Right atrium auricular region (tissue), 2 donors: ENCODE measurements at places on chromosomes 3 and 15. TPM values are rescaled to one million over a fixed set of nuclear protein-coding genes. Genes with fewer than 3 reads are reported as not detected.

DNA sequence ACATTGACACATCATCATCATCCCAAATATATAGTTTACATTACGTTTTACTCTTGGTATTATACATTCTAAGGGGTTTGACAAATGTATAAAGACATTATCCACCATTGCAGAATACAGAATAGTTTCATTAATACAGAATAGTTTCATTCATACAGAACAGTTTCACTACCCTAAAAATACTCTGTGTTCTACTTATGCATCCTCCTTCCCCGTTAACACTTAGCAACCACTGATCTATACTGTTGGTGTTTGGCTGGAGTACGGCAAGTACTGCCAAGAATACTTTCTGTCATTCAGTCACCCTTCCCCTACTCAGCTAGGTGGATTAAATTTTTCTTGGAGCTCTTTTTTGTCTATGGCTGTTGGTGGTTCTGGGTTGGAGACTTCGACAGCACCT, 33.4 kb downstream of the LEKR1 start:
- DNase-seq: no peak

DNA sequence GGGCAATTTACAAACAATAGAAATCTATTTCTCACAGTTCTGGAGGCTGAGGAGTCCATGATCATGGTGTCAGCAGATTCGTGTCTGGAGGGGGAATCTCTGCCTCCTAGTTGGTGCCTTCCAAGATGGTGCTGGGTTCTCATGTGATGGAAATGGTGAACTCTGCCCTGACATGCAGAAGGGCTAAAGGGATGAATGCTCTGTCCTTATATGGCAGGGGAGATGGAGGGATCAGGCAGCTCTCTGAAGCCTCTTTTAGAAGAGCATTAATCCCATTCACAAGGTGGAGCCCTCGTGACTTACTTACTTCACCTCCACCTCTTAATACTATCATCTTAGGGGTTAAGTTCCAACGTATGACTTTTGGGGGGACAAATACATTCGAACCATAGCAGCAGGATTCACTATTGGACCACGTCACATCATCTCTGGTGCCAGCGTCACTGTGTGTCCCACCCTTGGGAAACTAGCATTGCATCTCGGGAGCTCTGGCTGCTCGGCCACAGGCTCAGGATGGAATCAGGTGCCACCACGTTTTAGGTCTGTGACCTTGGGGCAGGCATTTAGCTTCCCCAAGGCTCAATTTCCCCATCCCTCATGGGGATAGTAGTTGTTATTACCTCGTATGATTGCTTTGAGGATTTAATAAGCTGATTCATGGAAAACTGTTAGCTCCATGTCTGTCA, 53.0 kb downstream of the SV2B start:
- no peak for DNase-seq

- no peak for DNase-seq
Observed at GRCh38 chr3:37819591-37819990, 42.1 kb upstream of the CTDSPL start.

GRCh38 chr15:60419753-60420152, 22.0 kb upstream of the ANXA2 start:
- DNase-seq: no peak

DNA sequence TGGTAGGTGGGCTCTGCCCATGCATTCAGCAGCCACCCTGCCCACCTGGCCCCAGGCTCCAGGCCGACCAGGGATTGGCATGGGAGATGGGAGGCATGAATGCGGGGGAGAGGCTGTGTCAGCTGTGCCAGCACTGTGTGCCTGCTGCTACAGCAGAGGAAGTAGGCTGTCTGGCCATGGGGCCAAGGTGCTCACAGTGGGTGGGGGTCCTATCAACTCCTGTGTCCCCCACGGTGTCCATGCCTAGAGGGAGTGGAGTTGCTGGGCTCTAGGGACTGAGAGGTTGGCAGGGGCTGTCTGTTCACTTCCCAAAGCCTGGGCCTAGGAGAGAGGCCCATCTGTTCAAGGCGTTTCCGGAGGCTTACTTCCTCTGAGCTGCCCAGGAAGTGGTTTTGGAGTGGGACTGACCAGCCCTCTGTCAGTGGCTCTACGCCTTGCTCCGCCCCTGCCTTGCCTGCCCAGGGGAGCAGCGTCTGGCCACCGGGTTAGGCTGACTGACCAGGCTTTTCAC, 5.8 kb downstream of the PRKCD start:
- DNase-seq: peak; percentile 71

GRCh38 chr3:120566243-120566975, 29.7 kb upstream of the NDUFB4 start:
- DNase-seq: no peak

DNA sequence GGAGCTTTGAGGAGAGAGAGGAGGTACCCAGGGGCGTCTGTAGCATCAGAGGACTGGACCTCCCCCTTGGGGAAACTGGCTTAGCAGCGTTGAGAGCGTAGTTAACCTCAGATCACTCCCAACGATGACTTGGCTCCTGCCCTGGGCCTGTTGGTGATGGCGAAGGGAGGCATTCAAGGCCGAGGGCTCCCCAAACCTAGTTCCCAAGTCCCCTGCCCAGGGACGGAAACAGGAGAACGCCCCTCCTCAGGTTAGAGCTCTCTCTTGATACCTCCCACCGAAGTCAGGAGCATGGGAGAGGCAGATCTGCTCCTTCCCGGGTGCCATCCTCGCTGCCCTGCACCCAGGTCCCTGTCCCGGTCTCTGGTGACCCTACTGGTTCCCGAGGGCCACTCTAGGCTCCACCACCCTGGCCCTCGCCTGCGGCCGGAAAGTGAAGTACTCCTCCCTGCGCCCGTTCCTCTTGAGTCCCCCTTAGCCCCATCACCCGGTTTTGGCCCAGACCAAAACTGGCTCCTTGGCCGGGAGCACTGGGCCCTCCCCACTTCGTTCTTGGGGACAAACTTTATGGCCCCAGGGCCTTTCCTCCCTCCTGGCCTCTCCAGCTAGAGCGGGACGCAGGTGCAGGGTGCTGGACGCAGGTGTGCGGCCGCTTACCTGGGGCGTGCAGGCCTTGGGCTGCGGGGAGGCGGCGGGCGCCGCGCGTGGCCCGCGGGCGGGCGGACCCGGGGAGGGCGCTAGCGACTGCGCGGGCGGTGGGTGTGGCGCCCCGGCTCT, 2.6 kb upstream of the SKOR1 start:
- DNase-seq: no peak

- DNase-seq: no peak
Observed at GRCh38 chr3:179706233-179706632, 53.4 kb downstream of the USP13 start.

ST8SIA2 gene
- 0.35 TPM for total RNA-seq

AGTR1 gene
- 35.2 TPM for total RNA-seq

GRCh38 chr15:101372149-101372577, 77.1 kb upstream of the SNRPA1 start:
- DNase-seq: no peak

VEPH1 gene
- total RNA-seq: 0.48 TPM

GRCh38 chr15:57272771-57273357, 103.4 kb upstream of the CGNL1 start:
- DNase-seq: no peak

KNL1 gene
- total RNA-seq: 0.51 TPM

ITIH3 gene
- 0.19 TPM for total RNA-seq

IL5RA gene
- 2.6 TPM for total RNA-seq

LRRIQ4 gene
- total RNA-seq: not detected

DNA sequence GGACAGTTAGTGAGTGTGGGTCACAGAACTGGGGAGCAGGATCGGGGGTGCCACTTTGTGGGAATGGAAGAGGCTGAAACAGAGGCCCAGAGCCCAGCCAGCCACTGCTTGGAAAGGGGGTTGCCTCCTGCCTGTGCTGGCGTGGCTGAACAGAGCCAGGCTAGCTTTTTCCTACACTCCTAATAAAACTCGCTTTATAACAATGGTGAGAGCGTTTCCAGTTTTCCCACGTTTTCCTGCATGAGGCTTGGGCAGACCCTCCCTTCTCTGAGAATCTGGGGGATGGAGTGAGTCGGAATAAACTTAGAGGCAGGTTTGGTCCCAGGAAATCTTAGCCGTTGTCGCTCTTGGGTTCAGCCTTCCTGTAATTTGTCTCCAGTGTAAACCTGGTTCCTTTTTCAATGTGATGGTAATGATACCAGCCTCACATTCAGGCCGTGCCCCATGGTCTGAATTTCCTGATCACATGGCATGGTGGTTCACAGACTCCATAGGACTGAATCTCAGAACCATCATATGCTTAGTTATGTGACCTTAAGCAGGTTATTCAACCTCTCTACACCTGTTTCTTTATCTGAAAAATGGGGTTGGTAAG, 6.5 kb upstream of the FGD5 start:
- DNase-seq: no peak

- no peak for DNase-seq
Observed at GRCh38 chr3:57252404-57252803, 24.9 kb downstream of the APPL1 start.

DNA sequence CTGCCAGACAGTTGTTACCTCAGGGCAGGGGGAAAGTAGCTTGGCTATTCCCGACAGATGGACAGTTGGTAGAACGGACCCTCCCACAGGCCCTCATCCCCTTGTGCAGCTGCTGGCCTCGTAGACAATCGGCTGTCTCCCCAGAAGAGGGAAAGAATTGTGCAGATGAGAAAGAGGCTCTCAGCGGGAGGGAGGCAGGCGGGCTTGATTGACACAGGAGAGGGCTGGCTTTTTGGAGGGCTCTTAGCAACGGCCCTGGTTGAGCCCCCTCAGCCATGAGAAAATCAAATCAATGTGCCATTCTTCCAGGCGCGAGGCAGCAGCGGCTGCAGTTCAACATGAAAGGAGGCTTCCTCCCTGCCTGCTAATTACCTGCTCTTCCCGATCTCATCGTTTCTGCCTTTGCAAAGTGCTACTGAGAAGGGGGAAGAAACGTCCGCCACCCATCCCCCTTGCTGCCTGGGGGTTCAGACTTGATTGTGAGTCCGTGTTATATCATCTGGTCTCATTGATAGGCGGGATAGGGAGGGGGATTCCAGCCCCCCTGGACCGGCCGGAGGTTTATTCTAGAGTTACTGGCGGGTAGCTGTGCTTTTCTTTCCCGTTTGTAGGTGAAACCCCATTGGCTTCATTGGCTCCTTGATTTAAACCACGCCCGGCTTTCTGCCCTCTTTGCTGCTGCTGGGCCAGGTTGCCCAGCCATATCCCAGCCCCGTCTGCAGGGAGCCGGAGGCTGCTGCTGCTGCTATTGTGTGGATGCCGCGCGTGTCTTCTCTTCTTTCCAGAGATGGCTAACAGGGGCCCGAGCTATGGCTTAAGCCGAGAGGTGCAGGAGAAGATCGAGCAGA, at the start of gene TAGLN3:
Gene TAGLN3 (plus strand): TSS at position 287 of the 848 bp plus-strand sequence. CDS start 501 bp downstream, at position 788.
- no peak for DNase-seq

- no peak for DNase-seq
Observed at GRCh38 chr3:59813148-59813538, 763.3 kb upstream of the CFAP20DC start.

PAQR9 gene
- total RNA-seq: 5.7 TPM

DNA sequence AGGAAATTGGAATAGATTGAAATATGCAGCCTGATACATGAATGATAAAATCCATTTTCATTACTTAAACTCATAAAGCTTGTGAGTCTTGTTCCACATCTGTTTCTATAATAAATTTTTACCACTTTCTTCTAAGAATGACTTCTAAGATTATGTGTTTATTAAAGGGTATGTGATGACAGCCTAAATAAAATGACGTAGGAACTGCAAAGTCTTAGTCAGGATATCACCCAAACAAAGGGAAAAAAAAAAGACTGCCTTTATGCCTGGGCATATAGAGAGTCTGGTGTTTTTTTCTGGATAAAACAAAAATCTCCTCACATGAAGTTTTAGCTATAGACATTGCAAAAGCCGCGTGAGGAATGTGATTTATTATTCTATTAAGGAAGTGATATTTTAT, 844.0 kb downstream of the DIPK2A start:
- DNase-seq: no peak

- no peak for DNase-seq
Observed at GRCh38 chr3:172918568-172919296, 168.2 kb downstream of the ECT2 start.

DNA sequence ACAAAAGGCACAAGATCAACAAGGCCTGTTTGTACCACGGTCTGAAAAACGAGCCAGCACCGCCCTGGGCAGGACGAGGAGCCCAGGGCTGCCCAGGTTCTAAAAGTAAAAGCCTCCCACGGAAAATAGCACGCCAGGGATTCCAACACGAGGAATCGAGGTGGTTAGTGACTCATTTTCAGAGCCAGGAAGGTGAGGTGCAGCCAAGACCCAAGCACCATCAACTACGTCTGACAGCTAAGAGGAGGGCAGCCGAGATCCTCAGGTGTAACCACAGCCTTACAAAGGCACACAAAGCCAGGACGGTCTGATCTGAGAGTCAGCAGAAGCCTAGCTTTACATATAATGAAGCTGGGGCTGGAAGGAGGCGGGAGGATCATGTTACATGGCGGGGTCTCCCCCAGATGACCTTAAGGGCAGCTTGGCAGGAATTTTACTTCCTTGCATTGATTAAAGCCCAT, 52.5 kb downstream of the ATP10A start:
- no peak for DNase-seq

CAMK2N2 gene
- total RNA-seq: not detected

DNA sequence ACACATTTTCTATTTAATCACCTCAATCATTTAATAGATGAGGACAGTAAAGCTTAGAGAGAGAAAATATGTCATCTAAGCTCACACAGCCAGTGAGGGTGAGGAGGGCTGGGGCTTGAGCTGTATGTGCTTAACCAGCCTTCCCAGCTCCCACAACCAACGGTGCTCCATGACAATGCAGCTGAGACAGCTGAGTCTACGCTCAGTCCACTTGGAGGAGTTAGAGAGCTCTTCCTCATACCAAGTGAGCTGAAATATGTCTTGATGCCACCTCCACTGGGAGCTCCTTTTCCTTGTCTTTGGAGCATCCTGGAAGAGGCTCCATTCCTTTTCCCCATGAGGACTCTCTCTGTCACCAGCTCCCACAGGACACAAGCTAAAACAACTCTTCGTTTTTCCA, 9.3 kb downstream of the HOMER2 start:
- no peak for DNase-seq

GRK7 gene
- total RNA-seq: not detected

PDCD7 gene
- total RNA-seq: 13.3 TPM

B3GNT5 gene
- total RNA-seq: 1.7 TPM

NBEAL2 gene
- 15.3 TPM for total RNA-seq

ZFAND6 gene
- 146 TPM for total RNA-seq

CDC25A gene
- 0.74 TPM for total RNA-seq

- DNase-seq: no peak
Observed at GRCh38 chr3:86481031-86481430, 509.9 kb downstream of the VGLL3 start.

EFL1 gene
- total RNA-seq: 14.2 TPM

WDR93 gene
- not detected for total RNA-seq

DNA sequence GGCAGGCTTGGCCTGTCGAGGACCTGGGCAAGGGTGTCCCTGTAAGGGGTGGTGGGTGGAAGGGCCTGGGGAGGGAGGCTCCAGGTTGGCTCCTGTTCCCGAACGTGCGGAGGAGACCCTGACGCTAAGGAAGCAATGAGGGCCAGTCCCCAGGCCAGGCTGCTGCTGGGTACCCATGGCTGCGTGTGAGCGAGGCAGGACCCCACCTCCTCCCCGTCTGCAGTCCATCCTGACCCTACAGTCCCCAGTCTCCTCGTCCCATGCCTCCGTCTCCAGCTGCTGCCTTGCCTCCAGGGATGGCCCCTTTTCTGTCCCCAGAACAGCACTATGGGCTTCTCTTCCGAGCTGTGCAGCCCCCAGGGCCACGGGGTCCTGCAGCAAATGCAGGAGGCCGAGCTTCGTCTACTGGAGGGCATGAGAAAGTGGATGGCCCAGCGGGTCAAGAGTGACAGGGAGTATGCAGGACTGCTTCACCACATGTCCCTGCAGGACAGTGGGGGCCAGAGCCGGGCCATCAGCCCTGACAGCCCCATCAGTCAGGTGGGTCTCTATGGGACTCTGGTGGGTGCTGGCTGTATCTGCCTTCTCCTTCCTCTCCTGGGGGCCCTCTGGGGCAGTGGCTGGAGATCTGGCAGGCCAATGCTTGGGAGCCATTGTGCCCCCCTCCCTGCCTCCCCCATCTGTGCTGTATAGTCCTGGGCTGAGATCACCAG, 571 bp downstream of the FES start:
- no peak for DNase-seq
